Activated CD4-positive, alpha-beta T cell treated with anti-CD3 and anti-CD28 coated beads, Interleukin-2, Interleukin-6, amounts not matched to agents 100 ng/mL and 50 ng/mL, durations not matched to agents 16 hours and 8 hours (primary cell): ENCODE measurements at places on chromosomes 12 and 14.

DNA sequence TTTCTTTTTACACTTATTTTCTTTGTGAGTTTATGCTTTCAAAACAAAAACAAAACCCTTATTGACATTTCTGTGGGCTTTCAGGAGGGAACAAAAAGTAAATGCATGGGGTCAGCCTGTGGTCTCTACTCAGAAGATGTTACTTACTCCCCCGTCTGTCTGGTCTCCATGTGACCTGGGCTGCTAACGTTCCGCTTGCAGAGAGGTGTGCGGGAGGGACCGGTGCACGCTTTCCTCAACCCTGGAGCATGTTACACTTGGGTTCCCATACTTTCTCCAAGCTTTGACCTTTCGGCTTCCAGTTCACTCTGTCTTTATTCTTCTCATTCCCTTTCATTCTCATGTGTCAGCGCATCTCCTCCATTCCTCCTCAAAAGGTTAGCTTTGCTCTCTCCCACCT, 36.5 kb downstream of the ZC3H14 start:
- no peak for DNase-seq

GRCh38 chr12:80712866-80713265, 3.8 kb upstream of the MYF5 start:
- no peak for DNase-seq

DNA sequence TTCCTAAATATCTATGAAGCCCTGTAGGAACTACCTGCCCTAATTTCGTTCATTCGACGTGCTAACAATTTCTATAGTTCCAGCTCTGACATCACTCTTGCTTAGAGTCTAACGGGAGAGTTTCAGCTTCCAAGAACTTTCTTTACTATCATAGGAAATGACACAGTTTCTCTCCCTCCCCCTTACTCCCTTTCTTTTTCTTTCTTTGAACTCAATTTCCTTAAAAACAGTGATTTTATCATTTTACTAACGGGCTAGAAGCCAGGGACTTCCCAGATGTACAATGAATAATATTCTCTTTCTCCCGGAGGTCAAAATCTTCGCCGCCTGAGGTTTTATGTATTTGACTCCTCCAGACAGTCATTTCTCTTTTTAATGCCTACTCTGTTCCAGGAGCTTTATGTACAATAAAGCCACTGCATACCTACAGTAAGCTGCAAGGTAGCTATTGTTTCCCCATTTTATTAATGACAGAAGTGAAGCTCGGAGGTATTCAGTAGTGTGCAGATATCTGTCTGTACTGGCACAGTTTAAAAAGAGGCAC, 15.7 kb downstream of the SMCO2 start:
- DNase-seq = peak; percentile 59

- peak; percentile 83 for DNase-seq
Measured at GRCh38 chr12:64610660-64611340, 505 bp downstream of the RASSF3 start.

- no peak for DNase-seq
Measured at GRCh38 chr12:47779943-47780504, 7.0 kb downstream of the SLC48A1 start.

- DNase-seq = no peak
Measured at GRCh38 chr12:123798518-123798917, 36.4 kb downstream of the DNAH10 start.

GRCh38 chr12:212415-212714, 1.6 kb downstream of the SLC6A12 start:
- no peak for DNase-seq

- DNase-seq = no peak
Measured at GRCh38 chr14:35991356-35991755, 165.2 kb downstream of the BRMS1L start.

- no peak for DNase-seq
Measured at GRCh38 chr12:81400024-81400423, 322.1 kb downstream of the ACSS3 start.

- DNase-seq = no peak
Measured at GRCh38 chr14:63286071-63286470, 32.7 kb downstream of the GPHB5 start.

- DNase-seq = no peak
Measured at GRCh38 chr14:68074765-68075381, 255.3 kb downstream of the RAD51B start.

DNA sequence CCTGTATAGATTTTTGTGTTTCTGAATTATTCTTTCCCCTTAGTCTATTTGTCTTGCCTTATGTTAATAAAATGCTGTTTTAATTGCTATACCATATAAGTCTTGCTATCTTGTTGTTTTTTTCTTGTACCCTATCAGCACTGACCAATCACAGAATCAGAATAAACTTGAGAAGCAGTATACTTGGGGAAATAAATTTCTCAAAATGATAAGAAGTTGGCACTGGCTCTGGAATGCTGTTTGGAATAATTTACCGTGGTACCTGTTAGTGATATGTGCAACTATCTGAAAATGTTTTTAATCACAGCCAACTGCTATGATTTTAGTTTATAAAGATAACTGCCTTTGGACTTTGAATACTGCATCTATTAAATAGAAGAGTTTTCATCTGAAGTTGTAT, 37.9 kb upstream of the EPS8 start:
- no peak for DNase-seq

- no peak for DNase-seq
Measured at GRCh38 chr12:53551889-53552291, 44.6 kb upstream of the NPFF start.

DNA sequence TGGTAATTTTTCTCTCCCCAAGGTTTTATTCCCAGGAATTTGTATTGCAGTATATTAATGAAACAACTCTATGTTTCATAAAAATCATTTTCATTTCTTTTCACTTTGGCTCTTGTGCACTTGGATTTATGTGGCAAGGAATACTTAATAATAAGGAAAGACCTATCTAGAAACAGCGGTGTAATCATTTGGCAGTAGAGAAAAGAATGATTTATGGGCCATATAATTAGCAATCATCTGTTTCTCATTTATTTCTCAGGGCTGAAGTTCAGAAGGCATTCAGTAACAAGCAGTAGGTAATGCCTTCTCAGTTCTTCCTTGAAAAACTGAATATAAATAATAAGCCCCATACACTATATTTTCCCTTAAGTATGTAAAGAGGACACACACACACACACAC, 172.6 kb downstream of the ANO4 start:
- no peak for DNase-seq

GRCh38 chr12:22284871-22285270, 49.6 kb downstream of the ST8SIA1 start:
- DNase-seq = no peak

DNA sequence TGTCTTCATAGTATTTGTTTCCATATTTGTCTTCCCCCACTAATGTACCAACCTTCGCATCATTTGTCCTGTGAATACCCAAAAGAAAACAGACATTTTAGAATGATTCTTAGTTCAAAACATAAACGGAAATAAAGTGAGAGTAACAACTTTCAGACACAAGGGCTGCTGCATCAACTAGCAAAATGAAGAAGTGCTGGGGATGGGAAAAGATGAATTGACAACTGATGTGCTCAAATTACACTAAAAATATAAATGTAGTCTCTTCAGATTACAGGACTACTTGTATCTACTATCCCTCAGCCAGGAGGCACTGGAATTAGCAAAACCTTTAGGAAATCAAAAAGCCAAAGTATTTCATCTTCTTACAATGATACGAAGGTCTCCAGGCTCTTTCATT, 743 bp downstream of the NDUFA12 start:
- DNase-seq = no peak

- no peak for DNase-seq
Measured at GRCh38 chr12:110329710-110330109, 48.7 kb downstream of the ATP2A2 start.

DNA sequence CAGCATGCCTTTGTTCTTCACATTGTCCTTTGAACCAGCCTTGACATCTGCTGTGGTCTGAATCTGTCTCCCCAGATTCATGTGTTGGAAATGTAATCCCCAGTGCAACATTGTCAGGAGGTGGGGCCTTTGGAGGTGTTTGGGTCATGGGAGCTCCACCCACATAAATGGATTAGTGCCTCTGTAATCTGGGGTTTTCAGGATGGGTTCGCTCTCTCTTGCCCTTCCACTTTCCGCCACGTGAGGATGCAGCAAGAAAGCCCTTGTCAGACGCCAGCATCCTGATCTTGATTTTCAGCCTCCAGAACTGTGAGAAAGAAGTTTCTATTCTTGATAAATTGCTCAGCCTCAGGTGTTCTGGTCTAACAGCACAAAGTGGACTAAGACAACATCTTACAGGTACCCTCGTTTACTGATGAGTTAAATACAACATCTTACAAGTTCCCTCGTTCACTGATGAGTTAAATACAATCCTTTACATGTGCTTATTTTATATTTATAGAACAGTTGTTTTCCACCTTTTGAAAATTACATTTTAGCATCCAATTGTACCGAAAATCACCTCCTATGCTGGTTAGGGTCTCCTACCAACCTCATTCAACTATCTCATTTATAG, 54.4 kb upstream of the RIMBP2 start:
- no peak for DNase-seq

DNA sequence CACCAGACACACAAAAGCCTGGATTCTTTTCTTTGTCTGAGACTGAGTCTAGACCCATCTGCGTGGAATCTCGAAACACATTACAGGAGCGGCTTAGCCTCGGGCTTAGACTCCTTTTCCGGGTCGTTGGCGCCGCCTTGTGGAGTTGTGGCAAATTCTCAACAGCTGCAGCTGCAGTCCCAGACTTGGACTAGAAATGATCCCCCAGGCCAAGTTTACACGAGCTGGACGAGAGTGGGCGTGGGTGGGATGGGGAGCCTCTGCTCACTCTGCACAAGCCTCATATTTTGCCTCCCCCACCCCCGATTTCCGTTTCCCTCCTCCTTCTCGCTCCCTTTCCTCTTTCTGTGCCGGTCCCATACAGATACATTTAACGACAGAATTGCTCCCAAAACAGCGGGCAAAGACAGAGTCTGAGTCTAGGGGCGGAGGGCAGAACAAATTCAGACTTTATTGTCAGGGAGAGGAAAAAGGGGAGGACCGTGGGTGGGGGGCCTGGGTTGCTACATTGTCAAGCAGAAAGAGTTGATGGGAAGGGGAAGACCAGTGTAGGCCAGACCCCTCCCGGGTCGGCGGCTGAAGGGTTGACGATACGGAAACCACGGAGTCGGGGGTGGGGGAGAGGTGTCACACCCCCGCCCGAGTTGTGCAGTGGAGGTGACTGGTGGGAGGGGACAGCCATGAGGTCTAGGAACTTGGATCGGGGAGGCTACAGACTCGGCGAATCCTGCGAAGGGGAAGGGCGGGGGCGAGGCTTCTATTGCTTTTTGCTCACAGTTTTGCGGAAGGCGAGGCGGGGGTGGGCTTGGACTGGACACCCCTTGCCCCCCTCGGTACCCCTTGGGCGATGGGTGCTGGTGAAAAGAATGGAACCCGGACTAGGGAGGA, 4.7 kb upstream of the GPR84 start:
- DNase-seq = peak; percentile 93

- no peak for DNase-seq
Measured at GRCh38 chr14:100110816-100111215, 45.6 kb downstream of the EVL start.
